ENCODE measurements at places on chromosomes 3 and 15. TPM values are rescaled to one million over a fixed set of nuclear protein-coding genes. Genes with fewer than 3 reads are reported as not detected.

Gene TRPC1
- total RNA-seq: 29.0 TPM

Gene GPR156
- total RNA-seq: 0.23 TPM

Gene GOLGA6L9
- total RNA-seq: 3.9 TPM

Gene PEX11A
- total RNA-seq: 5.0 TPM

Gene PRTG
- total RNA-seq: 0.70 TPM

Gene CA12
- total RNA-seq: 24.0 TPM
